Neural crest cell (in vitro differentiated cells): ENCODE measurements at places on chromosomes 2 and 18. TPM values are rescaled to one million over a fixed set of nuclear protein-coding genes. Genes with fewer than 3 reads are reported as not detected.

GRCh38 chr2:127293748-127294562 is at the start of gene ERCC3:
TSS of gene ERCC3 (minus strand) at chr2:127294144. CDS start at chr2:127294081, 63 bp downstream.
- peak within 1 kb of the TSS; percentile 98 for H3K4me3 ChIP-seq
- H3K27ac ChIP-seq: peak within 1 kb of the TSS; percentile 98
- peaks cover 25% of the 10 kb centered on the region for H3K4me1 ChIP-seq
- peak; percentile 75 for DNase-seq
- H3K36me3 ChIP-seq: peaks cover 6% of the 10 kb centered on the region
- H3K27me3 ChIP-seq: no peaks in the 10 kb centered on the region

- H3K4me1 ChIP-seq: peaks cover 28% of the 10 kb centered on the region
- no peak overlapping the region for H3K27ac ChIP-seq
- H3K36me3 ChIP-seq: no peaks in the 10 kb centered on the region
- no peak overlapping the region for H3K4me3 ChIP-seq
- DNase-seq: no peak
Measured at GRCh38 chr18:58578321-58578720, 50.6 kb downstream of the ALPK2 start.

DNA sequence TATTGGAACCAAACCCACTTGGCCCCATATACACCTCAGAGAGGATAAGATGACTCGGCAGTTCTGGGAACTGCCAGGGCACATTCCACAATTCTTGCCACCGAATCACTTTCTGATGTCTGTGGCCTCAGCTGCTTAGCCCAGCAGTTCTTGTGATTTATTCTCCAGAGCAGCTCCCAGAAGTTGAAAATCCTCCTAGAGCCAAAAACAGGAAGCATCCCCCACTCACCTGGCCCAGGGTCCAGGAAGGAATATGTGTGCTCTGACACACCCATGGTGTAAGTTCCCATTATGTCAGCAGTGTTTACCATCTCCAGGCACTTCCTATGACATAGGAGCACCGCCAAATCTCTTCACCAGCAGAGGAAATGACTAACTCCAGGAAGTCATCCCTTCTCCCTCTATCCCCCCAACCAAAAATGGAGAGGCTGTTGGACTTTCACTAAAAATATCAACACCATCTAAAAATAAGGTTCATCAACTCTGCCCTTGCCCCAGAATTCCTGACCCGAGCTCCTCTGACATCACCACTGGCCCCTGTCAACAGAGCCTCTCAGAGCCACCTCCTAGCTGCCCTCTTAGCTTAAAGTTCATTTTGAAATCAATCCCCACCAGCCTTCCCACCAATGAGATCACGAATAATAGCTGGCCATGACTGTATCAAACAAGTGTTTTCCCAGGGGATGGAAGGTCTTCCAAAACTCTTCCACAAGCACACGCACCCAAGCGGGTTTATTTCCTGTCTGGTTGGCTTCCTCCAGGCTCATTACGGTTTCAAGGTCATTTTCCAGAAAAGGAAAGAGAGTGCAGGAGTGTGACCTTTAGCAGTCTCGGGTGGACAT is 223.1 kb upstream of the PARD3B start:
- H3K27me3 ChIP-seq: no peaks in the 10 kb centered on the region
- H3K4me3 ChIP-seq: no peak overlapping the region
- peaks cover 27% of the 10 kb centered on the region for H3K4me1 ChIP-seq
- DNase-seq: no peak

- H3K36me3 ChIP-seq: no peaks in the 10 kb centered on the region
- H3K4me3 ChIP-seq: peak overlapping the region; percentile 75
- no peaks in the 10 kb centered on the region for H3K27me3 ChIP-seq
- H3K4me1 ChIP-seq: peaks cover 81% of the 10 kb centered on the region
Measured at GRCh38 chr2:64646007-64646880, 7.5 kb downstream of the SERTAD2 start.

DNA sequence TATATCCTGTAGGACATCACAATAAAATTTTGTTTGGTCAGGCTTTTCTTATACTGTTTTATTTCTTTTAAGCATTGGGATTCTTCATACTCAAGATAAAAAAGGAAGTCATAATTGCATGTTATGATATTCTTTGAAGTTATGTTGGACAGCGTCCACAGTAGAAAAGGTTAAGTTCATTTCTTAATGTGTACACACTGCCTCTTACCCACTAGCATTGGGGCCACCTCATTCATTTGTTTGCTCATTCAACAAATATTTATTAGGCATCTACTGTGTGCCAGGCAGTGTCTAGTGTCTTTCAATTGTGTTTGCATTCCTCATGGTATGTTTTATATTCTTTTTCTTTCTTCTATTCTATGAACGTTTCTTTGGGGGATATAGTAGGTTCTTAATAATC is 70.2 kb downstream of the PTPRM start:
- no peaks in the 10 kb centered on the region for H3K4me1 ChIP-seq
- no peak for DNase-seq
- H3K27ac ChIP-seq: no peak overlapping the region
- no peaks in the 10 kb centered on the region for H3K36me3 ChIP-seq

- H3K27ac ChIP-seq: no peak overlapping the region
- H3K4me1 ChIP-seq: peaks cover 16% of the 10 kb centered on the region
- no peaks in the 10 kb centered on the region for H3K36me3 ChIP-seq
- no peak for DNase-seq
Measured at GRCh38 chr2:46329803-46330775, 32.9 kb downstream of the EPAS1 start.

Gene GCG
- total RNA-seq: 0.27 TPM in 1 of 2 replicates, not detected in the other

Gene NT5C1B
- total RNA-seq: not detected in 2 replicates

Gene BOLL
- total RNA-seq: not detected in 2 replicates

Gene TTN
- under 0.01 TPM in 2 replicates for total RNA-seq
